CD4-positive, alpha-beta T cell treated with Interleukin-21 for 1 hour (primary cell): ENCODE measurements at places on chromosomes 13 and 19.

DNA sequence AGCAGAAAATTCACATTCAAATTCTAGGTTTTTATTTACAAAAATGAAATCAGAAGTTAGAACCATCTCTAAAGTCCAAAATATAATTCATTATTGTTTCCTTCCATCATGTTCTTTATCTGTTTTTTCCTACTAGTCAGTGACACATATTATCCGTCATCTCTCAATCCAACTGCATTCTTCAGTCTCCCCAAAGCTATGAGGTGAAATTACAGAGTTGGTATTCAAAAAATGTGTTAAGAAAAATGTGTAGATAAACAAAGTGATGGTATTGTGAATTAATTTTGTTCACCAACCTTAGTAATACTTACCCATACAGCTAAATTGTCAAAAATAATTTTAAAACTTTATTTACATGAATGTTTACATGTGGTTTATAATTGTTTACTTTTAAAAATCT lies 448.7 kb upstream of the MIR17HG start:
- DNase-seq, result no peak

DNA sequence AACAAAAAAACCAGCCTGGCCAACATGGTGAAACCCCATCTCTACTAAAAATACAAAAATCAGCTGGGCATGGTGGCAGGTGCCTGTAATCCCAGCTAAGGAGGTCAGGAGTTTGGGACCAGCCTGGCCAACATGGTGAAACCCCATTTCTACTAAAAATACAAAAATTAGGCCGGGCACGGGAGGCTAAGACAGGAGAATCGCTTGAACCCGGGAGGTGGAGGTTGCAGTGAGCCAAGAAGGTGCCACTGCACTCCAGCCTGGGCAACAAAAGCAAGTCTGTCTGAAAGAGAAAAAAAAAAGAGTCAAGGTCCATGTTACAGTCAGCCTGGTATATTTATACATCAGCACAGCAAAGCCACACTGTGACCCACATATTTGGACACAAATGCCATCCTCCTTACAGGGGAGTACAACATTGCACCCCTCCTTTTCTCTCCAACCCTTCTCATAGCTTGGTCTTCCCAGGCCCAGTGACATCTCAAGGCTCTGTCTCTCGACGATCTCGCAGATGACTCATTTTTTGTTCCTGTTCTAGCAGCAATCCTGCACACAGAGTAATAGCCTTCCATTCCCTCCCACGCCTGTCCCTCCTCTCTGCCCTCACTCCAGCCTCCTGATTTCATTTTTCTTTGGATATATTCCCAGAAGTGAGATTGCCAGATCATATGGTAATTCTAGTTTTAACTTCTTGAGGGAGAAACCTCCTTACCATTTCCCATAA lies 21.0 kb upstream of the DPP9 start:
- no peak for DNase-seq

GRCh38 chr13:88042489-88042888 lies 371.3 kb downstream of the SLITRK5 start:
- DNase-seq, result no peak

DNA sequence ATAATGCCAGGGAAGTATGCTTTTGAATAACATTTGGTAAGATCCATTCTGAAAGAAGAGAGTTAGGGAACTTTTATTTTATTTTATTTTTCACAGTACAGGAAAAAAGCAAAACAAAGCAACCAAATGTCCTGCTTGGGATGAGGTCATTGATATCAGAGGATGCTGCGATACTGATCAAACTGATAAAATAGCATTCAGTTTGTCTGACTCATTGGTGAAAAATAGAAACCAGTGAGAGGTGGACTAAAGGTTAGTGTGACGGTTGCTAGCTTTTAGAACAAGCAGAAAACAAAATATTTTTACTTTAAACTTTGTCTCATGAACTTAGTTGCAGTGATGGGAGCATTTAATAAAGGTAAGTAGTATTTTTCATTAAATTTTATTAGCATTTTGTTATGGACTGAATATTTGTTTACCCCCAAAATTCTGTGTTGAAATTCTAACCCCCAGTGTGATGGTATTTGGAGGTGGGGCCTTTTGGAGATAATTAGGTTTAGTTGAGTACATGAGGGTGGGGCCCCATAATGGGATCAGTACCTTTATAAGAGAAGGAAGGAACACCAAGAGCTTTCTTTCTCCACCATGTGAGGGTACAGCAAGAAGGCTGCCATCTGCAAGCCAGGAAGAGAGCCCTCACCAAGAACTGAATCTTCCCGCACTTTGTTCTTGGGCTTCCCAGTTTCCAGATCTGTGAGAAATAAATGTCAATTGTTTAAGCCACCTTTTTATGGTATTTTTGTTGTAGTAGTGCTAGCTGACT lies 37.3 kb downstream of the ITGBL1 start:
- DNase-seq, result no peak

GRCh38 chr13:31824705-31825517 lies 85.6 kb downstream of the RXFP2 start:
- DNase-seq, result peak; percentile 33

DNA sequence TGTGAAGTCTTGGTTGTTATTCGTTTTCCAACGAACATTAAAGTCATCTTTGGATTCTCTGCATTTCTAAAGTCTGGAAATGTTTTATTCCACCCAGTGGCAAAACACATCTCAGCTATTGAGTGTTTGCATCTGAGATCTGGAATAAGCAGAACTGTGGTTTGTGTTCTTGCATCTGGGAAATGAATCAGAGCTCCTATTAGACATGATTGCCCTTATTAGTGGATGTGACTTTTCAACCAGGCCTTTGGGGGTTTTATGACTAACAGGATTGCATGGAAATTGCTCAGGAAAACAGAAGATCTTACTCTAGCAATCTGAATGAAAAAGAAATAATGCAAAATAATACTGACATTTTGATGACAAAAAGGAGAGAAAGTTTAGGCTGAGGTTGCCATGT lies 488.8 kb downstream of the IRS2 start:
- DNase-seq, result no peak

GRCh38 chr13:47904241-47904640 lies 96.8 kb downstream of the SUCLA2 start:
- peak; percentile 13 for DNase-seq

GRCh38 chr19:14148751-14149410 lies 12.5 kb upstream of the ASF1B start:
- no peak for DNase-seq

DNA sequence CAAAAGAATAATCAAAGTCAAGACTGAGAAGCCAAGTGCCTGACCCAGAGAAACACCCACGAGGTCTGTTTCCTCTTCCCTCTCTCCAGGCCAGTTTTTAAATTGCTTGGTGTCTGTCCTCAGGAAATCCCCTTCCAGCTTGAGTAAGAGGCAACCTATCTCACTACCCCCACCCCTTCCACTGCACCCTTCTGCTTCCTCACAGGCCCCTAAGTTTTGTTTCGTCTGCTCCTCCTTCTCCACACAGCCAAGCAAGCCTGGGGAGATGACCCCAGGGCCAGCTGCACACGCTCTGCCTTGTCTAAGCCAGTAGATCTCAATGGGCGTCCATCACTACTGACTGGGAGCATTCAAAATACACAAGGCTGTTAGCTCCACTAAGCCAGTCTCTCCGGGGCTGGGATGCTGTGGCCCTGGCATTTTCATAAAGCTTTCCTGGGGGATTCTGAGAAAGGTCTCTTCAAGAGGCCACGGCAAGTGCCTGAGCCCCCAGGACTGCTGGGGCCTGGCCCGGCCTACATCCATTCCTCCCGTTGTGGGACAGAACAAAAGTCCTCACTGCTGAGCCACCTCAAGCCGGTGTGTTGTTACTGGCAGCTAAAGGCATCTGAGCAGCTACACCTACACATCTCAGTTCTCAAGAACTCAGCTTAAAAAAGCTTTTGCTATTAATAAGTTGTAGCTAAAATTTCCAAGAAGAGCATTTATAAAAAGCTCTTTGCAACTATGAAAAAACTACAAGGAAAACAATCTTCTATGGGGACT lies 14.9 kb upstream of the IL4I1 start:
- DNase-seq, result peak; percentile 45

DNA sequence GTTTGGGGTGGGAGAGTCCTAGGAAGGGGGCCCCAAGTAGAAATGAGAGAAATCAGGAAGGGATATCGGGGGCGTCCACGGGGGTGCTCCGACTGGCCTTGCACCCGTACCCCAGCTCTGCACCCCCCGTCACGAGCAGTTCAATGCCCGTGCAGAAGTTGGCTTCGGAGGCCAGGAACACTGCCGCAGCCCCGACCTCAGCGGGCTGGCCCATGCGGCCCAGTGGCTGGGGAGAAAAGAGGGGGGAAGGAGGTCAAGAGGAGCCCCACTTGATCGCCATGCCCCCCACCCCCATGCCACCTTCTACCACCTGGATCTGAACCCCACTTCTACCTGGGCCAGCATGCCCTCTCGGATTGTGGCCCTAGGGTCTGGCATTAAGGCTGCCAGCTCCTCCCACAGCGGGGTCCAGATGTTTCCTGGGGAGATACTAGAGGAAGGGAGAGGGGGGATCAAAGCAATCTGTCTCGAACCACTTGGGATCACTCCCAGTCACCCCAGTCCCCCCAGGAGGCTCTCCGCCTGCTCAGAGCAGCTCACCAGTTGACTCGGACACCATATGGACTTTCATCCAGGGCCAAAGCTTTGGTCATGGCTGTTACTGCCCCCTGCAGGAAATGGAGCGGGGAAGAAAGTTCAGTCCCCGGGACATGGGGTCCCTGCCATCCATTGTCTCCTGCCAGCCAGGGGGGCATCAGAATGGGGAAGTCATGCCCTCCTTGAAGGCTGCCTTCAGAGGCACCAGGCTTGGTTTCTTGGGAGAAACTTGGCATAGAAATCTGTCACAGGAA lies 2.5 kb upstream of the BCAT2 start:
- no peak for DNase-seq

GRCh38 chr19:12126707-12127106 lies 13.4 kb downstream of the ZNF20 start:
- DNase-seq, result peak; percentile 10

DNA sequence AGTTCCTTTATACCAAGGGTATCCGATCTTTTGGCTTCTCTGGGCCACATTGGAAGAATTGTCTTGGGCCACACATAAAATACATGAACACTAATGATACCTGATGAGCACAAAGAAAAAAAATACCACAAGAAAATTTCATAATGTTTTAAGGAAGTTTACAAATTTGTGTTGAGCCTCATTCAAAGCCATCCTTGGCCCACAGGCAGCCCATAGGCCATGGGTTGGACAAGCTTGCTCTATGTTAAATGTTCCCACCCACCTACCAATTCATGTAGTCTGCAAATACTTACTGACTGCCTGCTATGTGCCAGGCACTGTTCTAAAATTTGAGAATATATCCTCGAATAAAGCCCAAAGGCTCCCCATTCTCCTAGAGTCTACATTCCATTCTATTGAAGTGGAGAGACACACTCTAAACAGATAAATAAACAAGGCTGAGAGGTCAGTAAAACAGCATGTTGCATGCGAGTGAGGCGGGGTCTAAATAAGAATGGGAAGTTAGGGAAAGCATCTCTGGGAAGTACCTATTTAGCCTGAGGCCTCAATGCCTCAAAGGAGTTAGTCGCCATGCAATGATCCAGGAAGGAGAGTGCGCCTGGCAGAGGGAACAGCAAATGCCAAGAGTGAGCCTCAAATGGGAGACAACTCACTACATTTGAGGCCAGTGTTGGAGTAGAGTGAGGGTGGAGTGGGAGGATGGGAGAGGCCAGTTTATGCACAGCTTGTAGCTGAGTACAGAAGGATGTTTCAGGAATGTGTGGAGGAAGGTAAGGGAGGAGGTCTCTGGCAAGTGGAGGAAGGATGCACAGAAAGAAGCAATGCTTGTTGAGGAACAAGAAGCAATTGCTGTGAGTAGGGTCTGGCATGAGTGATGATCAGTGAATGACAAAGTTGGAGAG lies 52.5 kb upstream of the CLDN10 start:
- DNase-seq, result no peak

- DNase-seq, result no peak
Measured at GRCh38 chr13:100234524-100235136, 145.7 kb downstream of the PCCA start.

DNA sequence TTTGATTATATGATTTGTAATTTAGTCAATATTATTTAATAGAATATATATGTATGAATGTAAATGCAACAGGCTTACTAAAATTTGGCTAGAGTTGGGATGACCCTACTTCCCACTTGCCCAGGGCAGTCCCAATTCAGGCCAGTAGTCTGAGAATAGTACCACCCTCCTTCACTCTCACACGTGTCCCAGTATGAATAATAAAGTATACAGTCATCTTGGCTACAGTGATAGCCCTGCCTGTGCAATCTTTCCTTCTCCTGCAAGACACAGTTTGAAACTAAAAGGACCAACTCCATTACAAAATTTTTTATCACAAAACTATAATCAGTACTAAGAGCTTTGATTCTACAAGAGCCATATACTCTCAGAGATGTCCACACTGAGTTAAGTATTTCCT lies 76.2 kb downstream of the SACS start:
- no peak for DNase-seq

DNA sequence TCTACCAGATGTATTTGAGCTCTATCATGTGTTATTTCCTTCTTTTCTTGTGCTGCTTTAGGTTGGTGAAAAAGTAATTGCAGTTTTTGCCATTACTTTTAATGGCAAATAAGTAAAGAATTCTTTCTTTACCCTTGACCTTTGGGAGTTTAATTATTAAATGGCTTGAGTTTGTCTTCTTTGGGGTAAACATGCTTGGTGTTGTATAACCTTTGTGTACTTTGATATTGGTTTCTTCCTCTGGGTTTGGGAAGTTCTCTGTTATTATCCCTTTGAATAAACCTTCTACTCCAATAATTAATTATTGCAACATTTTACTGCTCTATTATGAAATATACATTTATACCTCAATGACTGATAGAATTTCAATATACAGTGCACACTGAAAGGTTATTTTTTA lies 709.4 kb downstream of the PCDH17 start:
- no peak for DNase-seq

DNA sequence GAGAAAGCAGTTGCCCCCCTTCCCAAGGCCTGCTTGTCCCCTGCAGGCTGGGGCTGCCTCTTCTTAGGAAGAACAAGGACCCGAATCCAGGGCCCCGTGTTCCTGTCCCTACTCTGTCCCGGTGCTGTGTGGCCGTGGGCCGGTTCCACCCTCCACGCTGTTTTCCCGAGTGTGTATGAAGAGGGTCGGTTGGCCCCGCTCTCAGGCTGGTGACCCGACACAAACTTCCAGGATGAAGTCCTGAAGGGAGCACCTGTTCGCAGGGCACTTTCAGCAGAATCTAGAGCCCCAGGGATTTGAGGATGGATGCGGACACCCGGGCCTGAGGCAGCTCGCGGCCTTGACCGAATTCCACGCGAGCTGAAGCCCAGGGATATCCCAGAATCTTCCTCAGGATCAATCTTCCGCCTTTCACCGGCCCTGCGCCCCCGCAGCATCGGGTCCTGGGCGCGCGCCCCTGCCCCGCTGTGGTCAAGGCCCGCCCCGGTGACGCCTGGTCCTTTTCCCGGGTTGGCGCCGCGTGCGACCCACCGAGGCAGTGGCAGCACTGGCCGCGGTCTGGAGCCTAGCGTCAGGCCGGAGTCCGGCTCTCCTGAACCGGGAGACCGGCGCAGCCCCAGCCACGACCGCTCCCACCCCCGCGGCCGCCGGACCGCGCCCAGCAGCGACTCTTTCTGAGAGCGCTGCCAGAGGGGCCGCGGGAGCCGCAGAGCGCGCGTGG lies 528 bp upstream of the CHST8 start:
- DNase-seq, result no peak
